OCI-M1 (cell line): ENCODE measurements at places on chromosomes 1 and 21.

GRCh38 chr21:32567626-32568025 lies 17.7 kb downstream of the TCP10L start:
- DNase-seq, result no peak

- DNase-seq, result no peak
These were observed 108.1 kb downstream of the MAP3K21 start for GRCh38 chr1:233435622-233436021.

DNA sequence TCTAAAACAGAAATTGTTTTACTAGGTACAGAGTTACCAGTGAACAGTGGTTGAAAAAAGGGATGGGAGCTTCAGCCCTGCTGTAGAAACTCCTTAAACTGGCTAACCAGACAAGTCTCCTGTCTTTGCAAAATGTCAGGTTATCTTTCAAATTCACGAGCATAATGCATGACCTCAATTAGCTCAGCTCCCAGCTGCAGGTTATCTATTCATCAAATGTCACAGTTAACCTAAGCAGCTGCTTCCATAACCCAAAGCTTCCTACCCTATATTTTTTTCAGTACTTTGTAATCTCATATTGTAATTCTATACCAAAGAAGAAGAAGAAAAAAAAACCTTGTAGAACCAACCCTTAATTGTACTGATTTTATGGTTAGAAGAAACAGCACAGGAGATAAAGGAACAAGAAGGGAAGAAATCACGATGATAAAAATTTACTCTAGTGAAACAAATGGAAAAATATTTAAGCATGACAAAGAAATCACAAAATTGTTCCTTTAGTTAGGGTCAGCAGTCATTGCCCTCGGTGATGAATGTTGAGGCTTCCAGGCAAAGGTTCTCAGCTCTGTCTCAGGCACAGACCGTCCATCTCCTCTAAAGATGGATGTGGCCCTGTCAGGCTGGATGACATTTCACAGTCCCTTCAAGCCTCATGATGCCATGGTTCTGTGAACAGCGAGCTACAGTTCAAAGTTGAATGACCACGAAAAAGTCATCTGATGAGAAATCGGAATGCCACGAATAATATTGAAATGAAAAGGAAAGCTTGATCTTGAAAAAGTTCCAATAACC lies 95.9 kb downstream of the PLD5 start:
- no peak for DNase-seq

- no peak for DNase-seq
These were observed 5.6 kb downstream of the PRDX1 start for GRCh38 chr1:45516036-45516435.

- DNase-seq, result peak; percentile 97
These were observed 83.3 kb downstream of the CDC42BPA start for GRCh38 chr1:227234998-227235405.

DNA sequence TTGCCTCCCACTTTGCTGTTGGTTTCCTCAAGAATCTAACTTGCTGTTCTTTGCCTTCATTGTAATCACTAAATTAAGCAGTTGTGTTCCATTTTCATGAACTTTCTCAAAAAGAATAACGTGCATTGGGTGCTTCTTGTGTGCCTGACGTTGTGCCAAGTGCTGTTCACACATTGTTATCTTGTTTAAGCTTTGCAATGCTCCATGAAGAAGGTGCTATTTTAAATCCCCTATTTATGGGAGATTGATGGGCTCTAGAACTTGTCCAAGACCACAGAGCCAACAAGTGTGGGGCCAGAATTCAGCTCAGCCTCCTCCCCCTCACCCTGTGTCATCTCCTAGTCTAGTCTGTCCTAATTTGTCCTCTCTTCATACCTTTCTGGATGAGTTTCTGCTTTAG lies 199.8 kb downstream of the C1orf94 start:
- no peak for DNase-seq

DNA sequence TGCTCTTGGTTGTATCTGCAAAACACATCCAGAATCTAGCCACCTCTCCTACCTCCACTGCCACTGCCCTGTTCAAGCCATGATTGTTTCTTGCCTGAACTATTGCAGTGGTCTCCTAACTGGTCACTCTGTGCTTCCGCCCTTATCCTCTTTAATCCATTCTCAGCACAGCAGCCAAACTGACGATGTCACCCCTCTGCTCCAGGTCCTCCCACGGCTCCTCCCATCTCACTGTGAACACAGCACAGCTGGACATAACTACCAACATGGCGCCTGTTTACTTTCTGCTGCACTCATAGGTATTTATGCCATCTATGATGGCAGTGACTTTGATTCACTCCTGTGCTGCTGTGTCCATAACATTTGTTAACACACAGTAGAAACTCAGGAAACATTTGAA lies 406.7 kb downstream of the DISC1 start:
- no peak for DNase-seq

- no peak for DNase-seq
These were observed 49.2 kb downstream of the SLC37A1 start for GRCh38 chr21:42562816-42563215.

DNA sequence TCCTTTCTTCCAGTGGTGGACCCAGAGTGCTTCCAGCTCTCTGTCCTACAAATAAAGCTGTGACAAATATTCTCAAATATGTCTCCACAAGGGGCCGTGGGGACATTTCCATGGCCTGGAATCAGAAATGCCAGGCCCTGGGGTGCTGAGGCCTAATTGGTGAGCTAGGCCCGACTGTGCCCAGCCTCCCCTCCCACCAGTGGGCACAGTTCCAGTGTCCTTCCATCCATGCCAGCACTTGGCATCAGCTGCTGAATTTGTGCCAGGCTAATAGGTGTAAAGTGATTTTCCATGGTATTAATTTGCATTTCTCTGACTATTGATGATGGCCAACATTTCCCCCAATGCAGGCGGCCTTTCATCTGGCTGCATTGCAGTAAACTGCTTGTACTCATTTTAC lies 48.5 kb upstream of the B3GALT5 start:
- no peak for DNase-seq

- DNase-seq, result no peak
These were observed 27.3 kb downstream of the STPG1 start for GRCh38 chr1:24386241-24386640.

DNA sequence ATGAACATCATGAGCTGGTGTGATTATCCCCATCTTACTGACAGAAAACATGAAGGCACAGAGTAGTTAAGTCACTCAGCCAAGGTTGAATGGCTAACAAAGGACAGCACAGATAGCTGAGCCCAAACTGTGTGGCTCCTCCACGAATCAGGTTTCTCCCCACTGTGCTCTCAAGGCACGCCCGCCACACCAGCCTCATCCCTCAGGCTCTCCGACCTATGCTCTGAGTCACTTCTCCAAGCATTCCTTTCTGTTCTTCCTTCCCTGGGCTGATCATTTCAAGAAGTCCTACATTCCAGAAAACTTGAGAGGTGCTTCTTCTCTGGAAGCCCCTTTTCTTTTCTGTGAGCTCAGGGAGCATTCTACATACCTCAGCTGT lies 25.3 kb upstream of the SDC3 start:
- no peak for DNase-seq

DNA sequence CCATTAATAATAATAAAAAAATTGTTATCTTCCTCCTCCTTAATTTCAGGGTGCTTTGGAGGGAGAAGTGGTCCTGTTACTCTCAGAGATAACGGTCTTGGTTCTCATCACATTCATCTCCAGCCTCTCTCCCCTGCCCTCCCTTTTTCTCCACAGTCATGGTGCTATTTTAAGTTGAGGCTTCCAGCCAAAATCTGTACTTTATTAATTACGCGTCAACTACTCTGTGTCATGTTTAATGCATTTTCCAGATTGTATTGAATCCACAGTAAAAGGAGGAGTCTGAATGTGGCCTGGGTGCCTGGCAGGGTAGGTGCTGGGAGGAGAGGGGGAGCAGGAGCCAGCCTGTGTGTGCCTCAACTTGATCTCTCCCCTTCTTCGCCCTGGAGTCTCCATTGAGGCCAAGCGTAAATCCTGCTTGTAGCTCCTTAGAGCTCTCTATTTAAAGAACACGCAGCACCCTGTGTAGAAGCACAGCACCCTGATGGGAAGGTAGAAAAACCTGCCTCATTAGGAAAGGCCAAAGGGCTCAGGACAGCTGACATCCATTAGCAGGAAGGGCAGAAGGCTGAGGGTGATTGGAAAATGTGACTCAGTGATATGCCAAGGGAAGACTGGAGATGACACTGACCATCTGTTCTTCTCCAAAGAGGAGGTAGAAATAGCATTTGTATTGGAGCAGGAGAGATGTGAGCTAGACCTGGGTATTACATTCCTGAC lies 82.4 kb downstream of the PLXNA2 start:
- DNase-seq, result no peak

GRCh38 chr1:181135815-181136737 lies 47.6 kb downstream of the IER5 start:
- peak; percentile 74 for DNase-seq

GRCh38 chr1:165441166-165441880 lies 3.6 kb downstream of the RXRG start:
- no peak for DNase-seq

DNA sequence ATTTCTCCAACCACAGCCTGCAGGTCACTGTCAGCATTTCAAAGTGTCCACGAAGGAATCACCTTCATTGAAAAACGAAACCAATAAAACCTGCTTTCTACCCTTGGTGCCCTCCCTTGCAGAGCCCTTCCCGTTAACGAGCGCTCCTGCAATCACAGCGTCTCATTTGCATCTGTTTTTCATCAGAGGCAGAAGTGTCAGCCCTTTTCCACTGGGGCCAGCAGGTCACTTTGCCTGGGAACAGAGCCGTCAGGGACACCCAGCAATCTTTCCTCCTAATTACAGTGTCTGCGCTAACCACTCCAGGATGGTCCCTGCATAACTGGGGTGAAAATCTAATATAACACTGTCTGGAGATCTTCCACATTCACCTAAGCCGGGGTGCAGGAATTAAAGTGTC lies 85.3 kb downstream of the PSMG1 start:
- DNase-seq, result no peak

GRCh38 chr1:205284420-205285144 lies 37.0 kb downstream of the NUAK2 start:
- peak; percentile 98 for DNase-seq

DNA sequence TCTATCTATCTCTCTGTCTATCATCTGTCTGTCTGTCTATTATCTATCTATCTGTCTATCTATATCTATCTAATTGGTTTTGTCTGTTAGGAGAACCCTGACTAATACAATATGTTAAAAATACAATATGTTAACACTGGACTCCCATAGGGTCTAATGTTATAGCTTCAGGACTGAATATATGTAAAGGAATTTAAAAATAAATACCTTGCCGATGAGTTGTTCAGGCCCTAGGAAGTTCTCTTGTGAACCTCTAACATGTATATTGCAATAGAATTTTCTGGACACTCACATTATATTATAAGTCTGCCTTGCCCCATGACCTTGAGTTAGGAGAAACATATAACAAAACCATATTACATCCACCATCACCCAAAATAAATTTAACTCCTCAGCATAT lies 900.6 kb downstream of the NCAM2 start:
- no peak for DNase-seq

- no peak for DNase-seq
These were observed 196.7 kb upstream of the GALNT2 start for GRCh38 chr1:229870381-229870780.

- DNase-seq, result no peak
These were observed 140.5 kb downstream of the SPATA46 start for GRCh38 chr1:162236201-162236600.

- DNase-seq, result no peak
These were observed 68.7 kb downstream of the HIVEP3 start for GRCh38 chr1:41850029-41850428.

GRCh38 chr1:107599220-107599619 lies 365.8 kb downstream of the VAV3 start:
- DNase-seq, result no peak

DNA sequence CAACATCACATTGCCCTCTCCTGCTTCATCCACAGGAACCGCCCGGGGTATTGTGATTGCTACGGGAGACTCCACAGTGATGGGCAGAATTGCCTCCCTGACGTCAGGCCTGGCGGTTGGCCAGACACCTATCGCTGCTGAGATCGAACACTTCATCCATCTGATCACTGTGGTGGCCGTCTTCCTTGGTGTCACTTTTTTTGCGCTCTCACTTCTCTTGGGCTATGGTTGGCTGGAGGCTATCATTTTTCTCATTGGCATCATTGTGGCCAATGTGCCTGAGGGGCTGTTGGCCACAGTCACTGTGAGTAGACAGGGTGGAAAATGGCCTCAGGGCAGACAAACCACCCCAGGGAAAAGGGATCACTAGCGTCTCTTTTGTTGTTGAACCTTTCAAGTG lies 12.7 kb downstream of the ATP1A4 start:
- no peak for DNase-seq

DNA sequence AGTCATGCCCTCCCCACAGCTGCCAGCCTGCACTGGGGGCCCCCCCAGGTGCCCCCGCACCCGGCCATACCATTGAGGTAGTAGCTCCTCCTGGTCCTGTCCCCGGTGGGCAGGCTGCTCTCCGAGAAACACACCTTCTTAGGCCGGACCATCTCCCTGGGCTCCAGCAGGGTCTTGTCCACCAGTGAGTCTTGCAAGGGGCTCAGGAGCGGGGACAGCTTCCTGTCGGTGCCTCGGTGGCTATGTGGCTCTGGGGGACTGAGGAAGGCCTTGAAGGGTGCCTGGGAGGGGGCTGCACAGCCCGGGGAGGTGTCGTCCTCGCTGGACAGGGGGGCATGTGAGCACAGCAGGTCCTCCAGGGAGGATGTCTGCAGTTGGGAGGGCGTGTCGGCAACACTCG lies 12.9 kb upstream of the FTCD start:
- DNase-seq, result no peak

DNA sequence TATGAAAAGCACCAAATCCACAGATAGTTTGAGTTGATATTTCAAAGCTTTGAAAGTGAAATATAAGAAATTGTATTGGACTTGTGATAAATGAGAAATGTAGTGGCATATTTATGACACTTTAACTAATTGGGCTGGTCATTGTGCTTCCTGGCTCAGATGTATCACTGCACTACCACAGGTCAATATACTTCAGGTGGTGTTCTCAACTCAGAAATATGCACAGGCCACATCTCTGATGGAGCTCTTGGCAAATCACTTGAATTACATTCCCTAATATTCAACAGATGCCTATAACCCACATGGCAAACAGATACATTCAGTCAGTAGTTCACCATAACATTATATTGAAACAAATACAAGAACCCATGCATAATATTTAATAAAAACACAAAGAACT lies 209.6 kb downstream of the LYPLAL1 start:
- DNase-seq, result no peak

DNA sequence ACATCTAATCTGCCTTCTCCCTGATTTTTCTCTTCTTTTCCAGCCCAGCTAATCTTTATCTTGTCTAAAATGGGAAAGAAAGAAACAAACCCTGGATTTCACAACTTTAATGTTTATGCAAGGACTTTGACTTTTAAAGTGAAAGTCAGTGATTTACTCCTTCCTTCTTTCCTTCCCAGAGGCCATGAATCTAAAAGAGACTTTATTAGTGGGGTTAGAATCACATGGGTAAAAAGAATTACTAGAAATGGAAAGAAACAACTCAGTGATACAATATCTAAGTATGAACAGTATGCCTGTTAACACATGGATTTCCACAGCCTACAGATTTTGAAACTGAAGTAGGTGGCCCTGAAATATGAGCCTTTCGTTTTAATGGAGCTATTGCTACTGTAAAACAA lies 59.8 kb upstream of the KCNK2 start:
- no peak for DNase-seq
